ENCODE measurements at places on chromosomes 1 and 21.

- no peak for DNase-seq
Observed at GRCh38 chr1:168084396-168085231, 52.1 kb downstream of the GPR161 start.

- no peak for DNase-seq
Observed at GRCh38 chr1:202642619-202643291, 67.5 kb downstream of the SYT2 start.

- DNase-seq, result no peak
Observed at GRCh38 chr1:230556453-230556852, 85.8 kb upstream of the COG2 start.

DNA sequence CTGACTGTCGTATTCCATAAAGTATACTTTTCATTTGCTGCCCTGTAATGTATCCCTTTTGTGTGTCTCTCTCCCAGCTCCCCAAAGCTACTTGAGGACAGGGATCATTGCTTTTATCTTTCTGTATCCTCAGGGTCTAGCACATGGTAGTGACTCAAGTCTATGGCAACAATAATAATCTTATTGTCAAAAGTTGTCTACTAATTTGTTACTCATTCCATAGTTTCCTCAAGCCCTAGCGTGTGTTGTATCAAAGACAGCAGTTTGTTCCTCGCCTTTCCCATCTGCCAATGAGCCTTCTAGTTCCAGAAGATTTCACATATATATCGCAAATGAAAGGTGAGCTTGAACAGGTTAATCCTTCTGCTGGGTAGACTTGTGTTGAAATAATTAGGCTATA lies 9.8 kb upstream of the SLC30A1 start:
- DNase-seq, result no peak

GRCh38 chr1:2229911-2230731 lies 2.0 kb downstream of the SKI start:
- no peak for DNase-seq

DNA sequence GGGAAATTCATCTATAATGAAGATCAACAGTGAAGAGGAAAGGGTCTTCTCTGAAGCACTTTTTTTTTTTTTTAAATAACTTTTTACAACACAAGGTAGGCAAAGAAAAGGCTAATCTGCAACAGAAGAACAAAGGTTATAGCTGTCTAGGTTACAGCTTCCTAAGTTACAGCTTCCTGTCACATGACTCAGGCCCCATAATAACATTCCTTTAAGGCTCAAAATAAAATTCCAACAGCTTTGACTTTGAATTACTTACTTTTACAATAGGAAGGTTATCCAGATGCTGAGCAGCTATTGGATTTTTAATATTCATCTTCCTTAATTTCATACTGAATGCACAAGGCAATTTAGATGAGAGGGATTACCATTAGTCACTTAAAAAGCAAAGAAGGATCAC lies 40.4 kb upstream of the TMEM61 start:
- no peak for DNase-seq

DNA sequence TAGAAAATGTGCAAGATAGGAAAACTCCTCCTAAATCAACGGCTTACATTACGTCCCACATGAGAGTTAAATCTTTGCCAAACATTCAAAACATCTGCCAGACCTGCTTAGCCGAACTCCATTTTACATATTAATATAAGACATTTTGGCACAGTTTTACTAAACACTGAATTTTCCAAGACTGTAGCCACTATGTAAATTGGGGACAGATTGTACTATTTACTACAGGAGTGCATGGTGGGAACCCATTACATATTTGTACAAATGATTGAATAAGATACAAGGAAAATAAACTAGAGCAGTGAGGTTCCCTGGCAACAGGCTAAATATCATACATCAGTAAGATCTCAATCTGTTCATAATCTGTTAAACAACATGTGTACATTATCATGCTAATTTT lies 1234.4 kb downstream of the KCNT2 start:
- DNase-seq, result no peak

DNA sequence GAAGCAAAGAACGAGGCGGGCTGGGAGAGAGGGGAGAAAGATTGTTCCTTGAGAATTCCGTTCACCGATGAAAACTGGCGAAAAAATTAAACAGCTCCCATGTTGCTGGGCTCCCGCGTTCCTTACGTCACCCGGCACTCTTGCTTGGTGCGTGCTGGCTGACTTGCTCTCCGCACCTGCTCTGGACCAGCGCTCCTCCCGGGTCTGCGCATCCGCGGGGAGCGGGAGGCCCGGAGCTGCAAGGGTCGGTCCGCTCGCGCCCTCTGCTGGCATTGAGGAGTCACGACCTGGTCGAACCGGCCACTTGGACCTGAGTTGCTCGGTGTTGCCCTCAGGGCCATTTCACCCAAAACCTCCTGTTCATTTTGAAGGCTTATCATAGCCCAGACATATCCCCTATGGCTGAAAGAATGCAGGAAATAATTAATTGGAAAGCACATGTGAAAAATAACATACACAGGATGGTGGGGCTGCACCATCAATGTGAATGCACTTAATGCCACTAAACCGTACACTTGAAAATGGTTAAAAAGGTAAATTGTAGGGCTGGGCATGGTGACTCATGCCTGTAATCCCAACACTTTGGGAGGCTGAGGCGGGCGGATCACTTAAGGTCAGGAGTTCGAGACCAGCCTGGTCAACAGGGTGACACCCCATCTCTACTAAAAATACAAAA lies 98.9 kb upstream of the BACE2 start:
- no peak for DNase-seq

DNA sequence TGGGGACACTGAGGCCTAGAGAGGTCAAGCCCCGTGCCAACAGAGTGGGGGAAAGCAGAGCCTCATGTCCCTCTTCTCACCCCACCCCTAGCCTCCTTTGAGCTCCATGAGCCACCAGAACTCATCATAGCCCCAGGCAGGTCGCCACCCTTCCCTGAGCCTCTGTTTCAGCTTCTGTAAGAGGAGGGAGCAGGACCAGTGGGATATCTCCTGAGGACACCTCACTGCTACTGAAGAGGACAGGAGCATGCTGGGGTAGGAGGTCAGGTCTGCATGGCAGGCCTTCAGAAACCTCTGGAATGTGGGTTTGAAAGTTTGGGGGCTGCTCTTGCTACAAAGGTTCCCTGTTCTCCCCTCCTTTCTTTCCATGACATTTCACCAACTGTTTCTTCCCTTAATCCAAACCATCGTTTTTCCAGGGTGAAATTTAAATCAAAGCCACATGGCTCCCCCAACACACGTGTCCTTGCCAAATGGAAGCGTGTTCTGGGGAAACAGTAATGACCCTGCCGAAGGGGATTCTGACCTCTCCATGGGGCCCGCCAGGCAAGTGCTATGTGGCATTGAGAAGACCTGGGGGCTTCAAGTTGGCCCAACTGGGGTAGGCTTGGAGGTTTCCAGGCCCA lies 88.1 kb upstream of the RUNX3 start:
- DNase-seq, result no peak

GRCh38 chr1:153540394-153541361 lies at the start of gene S100A5:
Gene S100A5, minus strand, starts transcription at chr1:153540934. Its CDS starts 743 bp downstream, at chr1:153540191.
- no peak for DNase-seq

- no peak for DNase-seq
Observed at GRCh38 chr1:22121421-22121911, 21.4 kb downstream of the WNT4 start.

DNA sequence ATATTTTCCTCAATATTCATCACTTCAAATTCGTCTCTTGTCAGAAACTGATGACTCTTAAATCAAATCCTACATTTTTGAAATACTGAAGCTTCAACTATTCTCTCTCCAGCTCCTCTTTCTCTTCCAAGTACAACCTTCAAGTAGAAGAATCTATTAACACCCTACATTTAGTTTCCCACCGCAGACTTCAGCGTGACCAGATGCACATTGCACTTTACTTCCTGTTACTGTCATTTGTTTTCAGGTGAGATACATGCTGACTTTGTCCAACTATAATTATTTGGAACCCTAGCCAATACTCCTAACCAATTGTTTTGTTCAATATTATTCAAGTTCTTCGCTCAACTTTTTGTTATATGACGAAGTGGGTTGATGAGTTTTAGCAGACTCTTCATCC lies 116.0 kb downstream of the MRPL39 start:
- DNase-seq, result no peak

DNA sequence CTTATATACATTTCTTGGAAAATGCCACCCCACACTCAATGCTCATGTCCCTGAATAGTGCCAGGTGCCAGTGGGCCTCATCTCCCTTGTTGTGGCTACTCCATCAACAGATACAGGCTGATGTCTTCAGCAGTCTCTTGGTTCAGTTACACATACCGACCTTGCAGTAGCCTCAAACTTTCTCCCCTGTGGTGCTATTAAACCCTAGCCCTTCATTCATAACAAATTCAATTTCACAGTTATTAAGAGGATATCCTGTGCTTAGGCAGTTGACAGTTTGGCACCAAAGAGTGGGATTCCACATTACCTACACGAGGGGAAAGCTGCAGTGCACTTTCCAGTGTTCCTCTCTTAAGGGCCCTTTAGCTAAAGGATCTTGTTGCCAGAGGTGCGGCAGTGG lies 35.9 kb upstream of the CAMK1G start:
- DNase-seq, result no peak

DNA sequence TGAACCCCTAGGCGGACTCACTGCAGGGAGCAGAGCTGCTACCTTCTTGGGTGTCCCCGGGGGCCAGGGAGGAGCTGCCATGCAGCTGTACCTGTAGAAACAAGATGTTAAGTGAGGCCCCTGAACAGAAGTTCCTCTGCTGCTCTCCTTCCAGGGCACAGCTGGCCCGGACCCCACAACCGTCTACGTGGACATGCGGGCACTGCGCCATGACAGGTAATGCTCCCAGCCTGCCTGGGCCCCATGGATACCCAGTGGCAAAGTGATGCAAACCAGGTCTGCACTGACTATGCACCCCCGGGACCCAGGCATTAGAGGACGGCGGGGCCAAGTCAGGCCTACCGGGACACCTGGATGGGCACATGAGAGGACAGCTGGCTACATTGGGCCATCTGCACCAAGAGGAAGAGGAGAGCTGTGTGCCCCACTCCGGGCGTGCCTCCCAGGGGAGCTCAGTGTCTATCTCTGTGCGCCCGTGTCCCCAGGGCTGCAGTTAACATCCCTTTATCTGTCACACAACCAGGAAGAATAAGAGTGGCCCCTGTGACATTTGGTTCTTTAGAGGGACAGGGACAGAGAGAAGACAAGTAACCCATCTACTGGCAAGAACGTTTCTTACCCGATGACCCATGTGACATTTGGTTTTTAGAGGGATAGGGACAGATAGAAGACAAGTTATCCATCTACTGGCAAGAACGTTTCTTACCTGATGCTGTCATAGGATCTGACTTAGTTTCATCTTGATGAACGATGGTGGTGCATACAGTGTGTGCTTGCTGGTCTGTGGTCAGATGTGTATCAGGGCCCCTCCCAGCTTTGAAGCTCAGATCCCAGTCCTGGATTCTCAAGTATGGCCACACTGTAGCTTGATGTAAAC lies 44.1 kb downstream of the S100B start:
- DNase-seq, result no peak

GRCh38 chr1:51093581-51093980 lies 8.4 kb upstream of the C1orf185 start:
- no peak for DNase-seq

- no peak for DNase-seq
Observed at GRCh38 chr1:118102445-118102844, 82.6 kb downstream of the SPAG17 start.

DNA sequence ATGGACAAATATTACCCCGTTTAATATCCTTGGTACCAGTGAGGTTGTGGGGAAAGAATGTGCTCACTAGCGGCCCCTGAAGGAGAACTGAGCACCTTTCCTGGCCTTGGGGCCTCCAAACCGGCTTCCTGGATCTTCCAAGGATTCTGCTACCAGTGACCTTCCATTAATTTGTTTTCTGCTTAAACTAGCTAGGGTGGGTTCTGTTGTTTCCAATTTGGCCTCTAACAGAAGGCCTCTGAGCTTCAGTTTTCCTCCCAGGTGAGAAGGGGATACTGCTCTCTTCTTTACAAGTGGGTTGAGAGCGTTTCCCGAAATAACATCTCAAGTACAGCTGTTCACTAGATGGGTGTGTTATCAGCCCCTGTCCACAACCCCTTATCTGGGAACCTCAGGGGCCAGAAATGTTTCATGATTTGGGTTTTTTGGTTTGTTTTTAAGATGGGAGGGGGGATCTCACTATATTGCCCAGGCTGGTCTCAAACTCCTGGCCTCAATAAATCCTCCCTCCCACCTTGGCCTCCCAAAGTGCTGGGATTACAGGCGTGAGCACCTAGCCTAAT lies 16.9 kb upstream of the IFNGR2 start:
- DNase-seq, result no peak

All from esophagus squamous epithelium (tissue), 5 donors.